Stimulated activated CD4-positive, alpha-beta T cell treated with anti-CD3 and anti-CD28 coated beads, TNF-alpha, amount 100 ng/mL, for 24 hours (primary cell): ENCODE measurements at places on chromosomes 1 and 21.
A peak's percentile ranks its signal among the peaks of the same experiment; 100 is the strongest.

GRCh38 chr1:156705321-156705917 is at the start of gene CRABP2:
Gene CRABP2 (minus strand): TSS chr1:156705583. CDS start chr1:156705446, 137 bp downstream.
- no peak for DNase-seq

DNA sequence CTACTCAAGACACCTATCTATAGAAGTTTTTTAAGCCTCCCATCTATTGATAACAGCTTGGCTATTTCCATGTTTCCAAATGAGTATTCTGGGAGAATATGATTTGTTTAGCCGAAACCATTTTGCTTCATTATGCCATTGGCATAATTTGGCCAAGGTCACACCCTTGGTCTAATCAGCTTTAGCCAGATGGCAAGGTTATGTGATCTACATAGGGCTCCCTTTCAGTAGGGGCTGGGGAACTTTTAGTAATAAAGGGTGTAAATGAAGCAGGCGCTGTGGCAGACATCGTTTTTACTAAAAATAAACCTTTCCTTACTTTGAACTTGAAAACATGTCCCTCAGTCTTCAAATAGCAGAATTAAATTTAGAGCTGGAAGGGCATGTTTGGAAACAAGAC is 3.0 kb upstream of the PDC start:
- DNase-seq, result no peak

DNA sequence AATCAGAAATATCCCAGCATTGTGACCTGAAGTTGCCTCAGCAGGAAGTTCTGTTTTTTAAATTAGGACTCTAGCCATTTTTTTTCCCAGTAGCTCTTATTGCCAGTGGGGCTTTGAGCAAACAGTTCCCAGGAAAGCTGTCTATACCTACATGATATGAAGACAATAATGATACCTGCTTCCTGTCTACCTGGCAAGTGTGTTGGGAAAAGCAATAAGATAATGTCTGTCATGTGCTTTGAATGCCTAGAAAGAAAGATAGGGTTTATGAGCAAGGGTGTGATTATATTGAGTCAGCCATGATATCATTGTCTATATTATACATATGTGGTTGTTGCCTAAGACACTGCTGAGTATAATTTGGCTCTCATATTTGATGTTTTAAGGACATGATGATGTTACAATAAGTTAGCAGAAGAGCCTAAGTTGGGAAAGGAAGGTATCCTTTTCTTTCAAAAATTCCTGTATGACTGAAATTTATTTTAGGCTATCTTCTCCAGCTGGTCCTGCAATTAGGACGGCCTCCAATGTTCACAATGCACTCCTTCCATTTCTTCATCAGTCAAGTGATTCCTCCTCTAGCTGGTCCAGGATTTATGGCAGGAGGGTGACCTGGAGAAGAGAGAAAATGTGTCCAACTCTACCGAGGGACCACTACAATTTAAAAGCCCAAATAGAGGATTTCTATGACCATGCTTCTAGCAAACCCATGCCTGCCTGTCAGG is 99.6 kb upstream of the CDC42BPA start:
- no peak for DNase-seq

DNA sequence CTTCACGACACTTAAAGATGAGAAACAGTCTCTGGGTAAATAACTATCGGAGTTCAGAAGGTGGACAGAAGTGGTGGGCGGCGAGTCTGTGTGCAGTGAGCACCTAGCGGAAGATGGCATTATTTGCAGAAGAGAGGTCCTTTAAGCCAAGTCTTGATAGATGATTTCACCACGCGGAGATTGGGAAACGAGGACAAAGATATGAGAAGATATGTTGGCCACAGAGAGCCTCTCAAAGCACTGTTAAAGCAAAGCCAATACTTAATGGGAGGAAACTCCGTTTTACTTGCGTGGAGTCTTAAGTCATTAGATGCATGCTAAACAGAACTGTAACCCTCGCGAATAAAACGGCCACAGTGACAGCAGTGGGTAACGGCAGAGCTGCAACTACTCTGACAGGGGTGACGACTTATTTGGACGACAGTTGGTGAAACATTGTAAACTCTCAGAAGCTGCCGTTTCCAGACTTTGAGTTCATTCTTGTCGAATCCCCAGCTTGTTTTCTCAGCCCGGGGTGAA is 577 bp upstream of the CEP350 start:
- peak; percentile 35 for DNase-seq

- no peak for DNase-seq
Observed at GRCh38 chr1:59397139-59397858, 100.4 kb downstream of the FGGY start.

DNA sequence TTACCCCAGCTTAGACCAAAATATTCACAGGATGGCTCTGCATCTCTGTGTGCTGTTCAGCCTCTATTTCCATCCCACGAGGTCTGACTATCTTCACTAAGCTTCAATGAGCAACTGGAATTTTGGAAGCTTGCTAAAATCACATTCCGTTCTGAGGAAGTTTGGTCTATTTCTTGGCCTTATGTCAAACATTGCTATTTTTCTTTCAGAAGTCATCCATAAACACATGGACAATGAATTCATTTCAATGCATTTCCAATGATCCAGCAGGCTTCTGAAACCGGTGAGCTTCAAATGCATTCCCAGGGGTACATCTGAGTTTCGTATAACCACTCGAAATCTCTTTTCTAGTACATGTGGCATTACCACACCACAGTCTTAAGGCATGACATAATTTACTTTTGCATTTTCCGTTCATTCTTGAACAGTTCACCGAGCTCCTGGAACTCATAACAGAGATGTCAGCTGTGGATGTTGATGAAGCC is 294.1 kb upstream of the KAZN start:
- no peak for DNase-seq

DNA sequence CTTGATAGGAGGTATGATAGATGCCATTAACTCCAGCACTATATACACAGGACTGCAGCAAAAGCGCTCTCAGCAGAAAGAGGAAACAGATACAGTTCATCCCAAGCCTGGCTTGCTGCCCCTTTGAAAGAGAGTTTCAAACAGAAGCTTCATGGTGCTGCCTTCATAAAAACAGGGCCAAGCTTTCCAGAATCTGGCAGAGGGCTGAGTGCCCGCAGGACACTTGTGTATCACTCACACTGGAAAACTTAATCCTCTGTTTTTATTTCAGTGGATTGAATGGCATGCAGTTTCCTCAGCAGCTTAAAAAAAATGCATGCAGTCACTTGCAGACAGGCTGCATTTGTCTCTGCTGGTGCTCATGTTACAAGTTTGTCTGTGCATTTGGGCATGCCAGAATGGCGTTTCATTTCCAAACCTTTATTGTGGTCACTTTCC is 40.4 kb downstream of the KCNJ15 start:
- DNase-seq, result no peak

GRCh38 chr1:94031591-94031990 is 89.4 kb downstream of the ABCA4 start:
- DNase-seq, result no peak

- DNase-seq, result no peak
Observed at GRCh38 chr1:6302568-6302967, 41.7 kb upstream of the GPR153 start.

- DNase-seq, result no peak
Observed at GRCh38 chr1:89877756-89878155, 56.9 kb downstream of the LRRC8D start.

DNA sequence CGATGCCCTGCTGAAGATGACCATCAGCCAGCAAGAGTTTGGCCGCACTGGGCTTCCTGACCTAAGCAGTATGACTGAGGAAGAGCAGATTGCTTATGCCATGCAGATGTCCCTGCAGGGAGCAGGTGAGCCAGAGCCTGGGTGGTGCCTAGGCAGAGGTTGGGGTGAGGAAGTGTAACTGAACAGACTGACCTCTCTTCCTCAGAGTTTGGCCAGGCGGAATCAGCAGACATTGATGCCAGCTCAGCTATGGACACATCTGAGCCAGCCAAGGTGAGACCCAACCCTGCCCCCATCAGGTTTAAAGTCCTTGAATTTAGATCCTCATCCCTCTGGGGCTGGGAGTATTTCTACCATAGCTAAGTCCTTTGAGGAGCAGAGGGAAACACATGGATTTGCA is 11.8 kb downstream of the PSMD4 start:
- DNase-seq, result no peak

DNA sequence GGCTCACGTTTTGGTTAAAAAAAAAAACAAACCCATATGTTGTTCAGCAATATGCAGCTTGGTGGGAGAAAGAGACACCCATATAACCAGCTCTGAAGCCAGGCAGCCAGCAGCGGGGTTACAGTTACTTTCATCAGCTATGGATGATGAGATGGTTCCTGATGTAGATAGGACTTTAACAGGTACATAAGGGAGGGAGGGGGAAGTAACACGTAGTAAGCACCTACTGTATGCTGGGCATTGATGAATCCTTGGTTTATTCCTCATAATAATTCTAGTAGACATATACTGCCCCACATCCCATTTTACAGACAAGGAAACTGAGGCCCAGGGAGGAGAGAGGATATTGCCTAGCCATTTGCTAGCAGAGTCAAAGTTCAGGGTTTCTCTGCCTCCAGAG is 2.0 kb downstream of the SLC1A7 start:
- no peak for DNase-seq

GRCh38 chr21:29379517-29380054 is 80.9 kb downstream of the BACH1 start:
- no peak for DNase-seq

DNA sequence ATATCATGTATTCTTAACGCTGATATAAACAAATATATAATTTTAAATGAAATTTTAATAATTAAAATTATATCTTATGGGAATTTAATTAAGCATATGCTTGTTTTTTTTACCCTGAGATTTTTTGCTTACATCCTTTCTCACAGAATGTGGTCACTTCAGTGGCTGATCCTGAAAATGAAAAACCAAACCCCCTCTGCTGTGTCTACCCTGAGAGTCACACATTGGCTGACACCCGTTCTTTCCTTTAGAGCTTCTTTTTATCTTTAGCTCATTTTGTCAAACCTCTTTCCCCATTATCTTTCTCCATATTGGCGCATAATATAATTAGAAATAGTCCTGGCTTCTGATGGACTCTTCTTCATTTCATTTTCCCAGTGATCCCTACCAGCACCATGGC is 10.8 kb upstream of the CACYBP start:
- no peak for DNase-seq

- DNase-seq, result no peak
Observed at GRCh38 chr1:110873856-110874255, 908 bp downstream of the CD53 start.

DNA sequence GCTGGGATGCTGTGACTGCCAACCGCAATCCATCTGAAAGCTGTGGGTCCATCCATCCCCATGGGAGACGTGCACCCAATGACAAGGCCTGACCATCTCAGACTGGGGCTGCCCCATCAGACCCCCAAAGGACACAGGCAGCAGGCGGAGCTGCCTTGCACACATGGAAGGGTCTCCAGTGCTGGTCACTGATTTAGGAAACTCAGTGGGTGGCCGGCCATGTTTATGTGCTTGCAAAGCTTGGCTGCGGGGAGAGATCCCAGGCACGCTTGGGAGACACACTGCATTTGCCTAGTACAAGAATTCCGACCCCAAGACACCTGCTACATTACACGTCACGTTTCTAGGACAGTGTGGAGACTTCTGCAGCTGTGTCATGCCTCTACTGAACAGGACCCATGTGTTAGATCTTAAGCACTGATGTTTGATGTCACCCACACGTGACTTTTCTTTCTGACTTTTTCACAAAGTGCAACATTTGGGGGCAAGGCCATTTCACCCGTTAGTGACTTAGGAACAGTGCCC is 181.4 kb downstream of the CLIC6 start:
- no peak for DNase-seq

DNA sequence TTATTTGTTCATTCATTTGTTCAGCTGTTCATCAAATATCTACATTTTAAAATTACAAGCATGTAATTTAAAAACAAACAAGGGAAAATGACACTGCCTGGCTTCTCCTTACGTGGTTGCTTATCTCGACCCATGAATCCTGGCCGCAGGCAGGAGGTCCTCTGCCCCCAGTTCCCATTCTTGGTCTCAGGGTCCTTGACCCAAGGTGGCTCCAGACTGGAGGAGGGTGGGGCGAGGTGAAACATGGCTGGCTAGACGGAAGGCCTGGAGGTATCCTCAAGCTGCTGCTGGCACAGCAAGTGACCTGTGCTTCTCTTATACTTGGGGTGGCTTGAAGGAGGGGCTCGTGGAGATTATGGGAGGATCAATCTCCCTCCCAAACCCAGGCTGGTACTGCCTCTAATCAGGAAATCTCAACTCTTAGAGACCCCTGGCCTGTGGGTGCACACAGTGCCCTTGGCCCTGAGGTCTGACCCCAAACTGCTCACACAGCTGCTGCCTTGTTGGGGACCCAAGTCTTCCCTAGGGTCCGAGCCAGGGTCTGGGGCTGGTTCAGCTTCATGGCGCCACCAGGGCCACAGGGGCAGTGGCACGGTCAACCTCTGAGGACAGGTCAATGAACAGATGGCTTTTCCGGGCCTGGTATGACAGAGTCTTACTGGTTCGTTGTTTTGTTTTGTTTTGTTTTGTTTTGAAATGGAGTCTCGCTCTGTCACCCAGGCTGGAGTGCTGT is 63.7 kb downstream of the SCCPDH start:
- DNase-seq, result no peak

DNA sequence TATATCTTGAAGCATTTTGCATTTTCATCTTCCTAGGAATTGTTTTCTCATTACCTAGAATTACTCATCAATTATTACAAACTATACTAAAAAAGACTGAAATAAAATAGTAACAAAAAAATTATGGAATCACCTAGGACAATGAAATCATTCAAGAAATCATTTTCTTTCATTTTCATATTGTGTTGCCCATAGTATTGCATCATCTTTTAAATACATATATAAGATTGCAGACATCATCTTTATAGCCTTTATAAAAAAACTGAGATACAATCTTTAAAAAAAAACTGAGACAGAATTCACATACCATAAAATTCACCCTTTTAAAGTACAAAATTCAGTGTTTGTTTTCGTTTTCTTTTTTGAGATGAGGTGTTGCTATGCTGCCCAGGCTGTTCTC is 29.6 kb downstream of the GDAP2 start:
- no peak for DNase-seq

GRCh38 chr1:21573475-21573874 is 64.3 kb downstream of the ALPL start:
- no peak for DNase-seq

DNA sequence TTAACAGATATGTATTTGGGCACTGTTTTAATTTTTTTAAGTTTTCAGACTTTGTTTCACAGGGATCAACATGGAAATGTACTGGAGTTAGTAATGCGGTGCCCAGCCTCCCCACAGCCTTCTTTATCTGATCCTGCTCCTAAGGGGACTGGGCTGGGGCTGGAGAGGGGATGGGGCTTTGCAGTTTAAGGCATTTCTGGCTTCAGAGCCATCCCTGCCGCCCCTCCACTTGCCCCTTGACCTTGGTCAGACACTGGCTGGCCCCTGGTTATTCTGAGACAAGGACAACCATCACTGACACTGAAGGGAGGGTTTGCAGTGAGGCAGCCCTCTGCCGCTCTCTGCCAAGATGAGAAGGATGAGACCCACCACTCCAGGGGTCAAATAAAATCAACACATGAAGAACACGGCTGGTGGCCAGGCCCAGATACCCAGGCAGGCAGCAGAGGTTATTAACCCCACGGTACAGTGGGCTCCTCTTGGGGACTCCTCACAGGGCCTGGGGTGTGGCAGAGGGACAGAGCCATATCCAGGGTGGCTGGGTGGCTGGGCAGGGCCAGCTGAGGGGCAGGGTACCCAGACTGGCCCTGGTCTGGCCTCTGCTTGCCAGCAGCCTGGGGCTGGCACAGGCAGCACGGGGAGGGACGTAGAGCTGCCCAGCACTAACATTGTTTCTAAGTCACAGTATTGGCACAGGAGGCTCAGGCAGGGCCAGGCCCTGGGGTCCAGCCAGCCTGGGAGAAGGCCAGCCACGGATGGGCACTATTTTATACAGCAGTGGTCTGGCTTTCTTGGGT is 7.2 kb upstream of the UBE2U start:
- no peak for DNase-seq
